ENCODE measurements at places on chromosomes 4 and X.

- DNase-seq: no peak
Measured at GRCh38 chr4:12242354-12242753, 813.7 kb upstream of the HS3ST1 start.

DNA sequence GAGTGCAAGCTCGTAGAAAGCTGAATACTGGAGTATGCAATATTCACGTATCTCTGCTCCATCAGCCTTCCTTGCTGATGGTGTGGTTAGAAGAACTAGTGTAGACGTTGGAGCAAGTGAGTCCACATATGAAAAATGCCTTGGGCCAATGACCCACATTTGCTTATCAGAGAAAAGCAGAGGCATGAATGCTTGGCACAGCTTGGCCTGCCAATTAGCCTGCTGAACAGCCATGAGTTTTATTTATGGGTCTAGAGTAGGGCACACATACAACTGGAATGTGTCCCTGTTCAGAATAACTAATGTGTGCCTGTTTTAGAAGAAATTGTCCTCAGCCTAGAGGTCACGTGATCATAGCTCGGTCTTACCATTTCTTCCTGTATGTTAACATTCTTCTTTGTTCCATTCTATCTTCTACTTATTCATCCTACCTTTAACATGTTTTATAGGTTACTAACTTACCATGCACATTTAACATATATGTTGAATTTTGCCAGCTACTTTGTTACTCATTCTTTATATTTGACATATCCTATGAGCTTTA, 432.7 kb upstream of the AADAT start:
- DNase-seq: no peak

- DNase-seq: no peak
Measured at GRCh38 chr4:168200685-168201084, 108.3 kb downstream of the ANXA10 start.

DNA sequence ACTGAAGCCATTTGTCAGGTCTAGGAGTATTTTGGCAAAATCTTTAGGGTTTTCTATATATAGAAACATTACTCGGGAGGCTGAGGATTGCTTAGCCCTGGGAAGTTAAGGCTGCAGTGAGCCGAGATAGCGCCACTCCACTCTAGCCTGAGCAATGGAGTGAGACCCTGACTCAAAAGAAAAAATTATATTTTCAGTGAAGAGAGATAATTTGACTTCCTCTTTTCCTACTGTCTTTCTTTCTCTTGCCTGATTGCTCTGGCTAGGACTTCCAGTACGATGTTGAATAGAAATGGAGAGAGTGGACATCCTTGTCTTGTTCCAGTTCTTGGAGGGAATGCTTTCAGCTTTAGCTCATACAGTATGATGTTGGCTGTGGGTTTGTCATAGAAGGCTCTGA, 44.4 kb downstream of the UCHL1 start:
- DNase-seq: no peak

- DNase-seq: no peak
Measured at GRCh38 chrX:77595848-77596247, 148.7 kb downstream of the FGF16 start.

DNA sequence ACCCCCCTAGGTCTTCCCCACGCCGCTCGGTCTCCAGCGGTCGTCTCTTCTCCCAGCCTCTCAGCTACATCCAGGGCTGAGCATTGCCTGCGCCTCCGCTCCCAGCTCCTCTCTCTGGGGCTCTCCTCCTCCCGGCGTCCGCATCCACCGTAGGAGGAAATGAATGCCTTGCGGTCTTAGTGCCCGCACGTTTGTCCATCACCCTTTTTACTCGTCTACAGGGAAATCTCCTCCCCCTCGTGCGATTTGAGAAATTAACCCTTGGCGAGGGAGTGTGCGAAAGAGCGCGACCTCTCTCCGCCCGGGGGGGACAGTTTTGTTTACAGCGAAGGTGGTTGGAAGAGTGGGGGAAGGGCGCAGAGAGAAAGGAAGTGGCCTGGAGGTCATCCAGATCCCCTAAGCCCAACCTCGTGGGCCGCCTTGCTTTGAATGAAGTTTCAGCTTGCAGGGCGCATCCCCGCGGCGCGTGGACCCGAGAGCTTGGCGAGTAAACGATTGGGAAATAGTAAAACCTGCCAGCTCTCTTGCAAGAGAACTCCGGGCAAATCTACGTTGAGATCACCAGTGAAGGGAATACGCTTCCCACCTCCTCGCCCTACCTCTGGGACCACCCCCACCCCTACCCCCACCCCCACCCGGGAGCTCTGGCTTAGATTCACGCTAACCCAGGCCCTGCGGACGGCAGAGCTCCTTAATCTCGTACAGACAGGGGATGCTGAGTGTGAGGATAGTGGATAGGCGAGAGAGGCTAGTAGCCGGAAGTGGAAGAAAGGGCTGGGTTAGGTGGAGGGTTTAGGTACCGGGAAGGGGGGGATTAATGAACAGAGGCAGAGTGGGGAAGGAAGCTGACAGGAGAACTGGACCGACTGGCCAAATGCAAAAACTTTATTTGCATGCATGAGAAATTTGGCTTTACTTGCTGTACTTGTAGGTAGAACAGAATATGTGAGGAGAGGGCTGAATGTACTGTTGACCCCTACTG, at the start of gene ELOVL6:
ELOVL6 (minus strand) TSS at position 181 of the 982 bp plus-strand sequence. CDS start 280 bp downstream, outside the sequence.
- no peak for DNase-seq

DNA sequence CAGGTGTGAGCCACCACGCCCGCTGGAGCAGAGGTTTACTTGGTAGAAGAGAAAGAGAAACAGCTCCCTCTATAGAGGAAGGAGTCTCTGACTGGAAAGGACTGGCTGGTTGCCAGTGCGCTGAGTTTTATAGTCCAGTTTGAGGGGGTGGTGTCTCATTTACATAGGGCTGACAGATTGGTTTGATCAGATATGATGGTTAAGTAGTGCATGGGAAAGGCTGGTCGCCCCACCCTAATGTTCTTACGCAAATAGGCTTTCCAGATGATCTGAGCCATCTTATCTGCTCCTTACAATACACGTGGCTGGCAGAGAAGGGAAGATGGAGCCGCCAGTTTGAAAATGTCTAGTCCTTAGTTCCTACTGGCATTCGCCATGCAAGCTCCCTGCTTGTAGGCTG, 439.5 kb downstream of the NAF1 start:
- no peak for DNase-seq
